NCI-H2081 (cell line): ENCODE measurements at places on chromosomes 1 and 21.

DNA sequence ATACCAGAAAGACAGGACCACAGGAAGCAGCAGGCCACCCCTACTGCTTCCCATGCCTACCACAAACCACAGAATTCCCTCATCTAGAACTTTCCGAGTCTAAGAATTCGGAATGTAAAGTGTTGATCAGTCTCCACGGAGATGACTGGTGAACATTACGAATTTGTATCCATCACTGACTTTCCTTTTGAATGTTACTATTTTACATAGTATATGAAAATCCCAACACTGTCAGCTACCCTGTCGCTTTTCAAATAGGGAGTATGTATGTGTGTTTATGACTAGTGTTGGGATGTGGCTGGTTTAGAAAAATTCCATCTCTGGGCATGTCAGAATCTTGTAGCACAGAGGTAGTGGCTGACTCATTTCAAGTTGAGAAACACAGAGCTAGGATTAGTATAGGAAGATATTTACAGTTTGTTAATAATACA, 118.2 kb downstream of the COQ8A start:
- no peak for DNase-seq

DNA sequence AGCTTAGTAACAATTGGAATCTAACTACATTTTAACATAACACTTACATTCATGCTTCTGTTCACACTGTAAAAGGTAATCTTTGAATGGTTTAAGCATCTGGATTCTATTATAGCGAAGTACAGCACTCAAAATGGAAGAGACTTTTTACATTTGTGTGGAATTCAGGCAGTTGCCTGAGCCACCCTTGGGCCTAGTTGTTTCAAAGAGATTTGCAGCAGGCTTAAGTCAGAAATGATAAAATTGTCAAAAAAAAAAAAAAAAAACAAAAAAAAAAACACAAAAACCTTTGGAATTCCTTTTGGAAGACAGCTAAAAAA, 199.9 kb downstream of the LYPLAL1 start:
- DNase-seq: no peak

GRCh38 chr1:116982319-116983004, 19.1 kb upstream of the CD101 start:
- DNase-seq: no peak

DNA sequence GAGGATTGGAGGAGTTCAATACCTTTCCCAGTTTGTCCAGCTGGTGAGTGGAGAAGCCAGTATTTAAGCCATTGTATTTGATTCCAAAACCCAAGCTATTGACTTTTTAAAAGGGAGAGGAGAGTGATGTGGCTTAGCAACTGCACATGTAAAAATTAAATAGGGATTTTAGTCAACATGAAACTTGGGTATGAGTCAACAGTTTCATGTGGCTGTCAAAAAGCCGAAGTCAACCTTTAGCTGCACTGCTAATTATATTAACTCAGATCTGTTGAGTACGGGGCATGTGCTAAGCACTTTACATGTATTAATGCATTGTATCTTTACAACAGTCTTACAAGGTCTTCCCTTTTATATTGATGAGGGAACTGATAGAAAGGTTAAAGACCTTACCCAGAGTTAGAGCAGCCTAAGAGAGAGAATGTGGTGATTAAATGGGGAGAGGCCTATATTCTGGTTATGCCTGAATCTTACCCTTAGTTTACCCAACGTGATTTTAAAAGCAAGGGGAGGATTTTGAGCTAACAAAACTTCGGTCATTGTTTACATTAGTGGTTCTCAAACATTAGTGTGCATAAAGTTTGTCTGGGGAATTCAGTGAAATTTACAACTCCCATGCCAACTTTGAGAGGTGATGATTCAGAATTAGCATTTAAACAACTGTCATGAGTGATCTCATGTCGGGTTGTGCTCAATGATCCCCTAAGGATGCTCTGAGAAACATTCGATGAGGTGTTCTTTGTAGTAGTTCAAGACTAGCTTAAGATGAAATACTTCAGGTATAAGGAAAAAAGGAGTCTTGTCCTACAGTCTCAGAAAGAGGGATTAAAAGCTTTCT, 6.9 kb upstream of the SLC35F3 start:
- no peak for DNase-seq

- no peak for DNase-seq
These were observed 8.9 kb upstream of the MUTYH start for GRCh38 chr1:45348966-45349677.

DNA sequence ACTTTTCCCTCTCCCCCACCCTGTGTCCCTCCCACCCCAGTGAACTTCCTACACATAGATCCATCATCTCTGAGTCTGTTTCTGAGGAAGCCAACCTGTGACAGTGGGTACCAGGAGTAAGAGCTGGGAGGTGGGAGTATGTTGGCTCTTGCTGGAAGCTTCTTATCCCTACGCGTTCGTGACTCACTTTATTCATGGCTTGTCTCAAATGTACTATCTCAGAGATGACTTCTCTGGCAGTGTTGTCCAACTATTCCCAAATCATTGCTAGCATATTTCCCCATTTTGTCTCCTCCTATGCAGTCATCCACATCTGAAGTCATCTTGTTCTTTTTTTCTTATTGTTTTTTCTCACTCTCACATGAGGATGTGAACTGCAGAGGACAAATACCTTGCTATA, 88.0 kb downstream of the HIVEP3 start:
- no peak for DNase-seq

DNA sequence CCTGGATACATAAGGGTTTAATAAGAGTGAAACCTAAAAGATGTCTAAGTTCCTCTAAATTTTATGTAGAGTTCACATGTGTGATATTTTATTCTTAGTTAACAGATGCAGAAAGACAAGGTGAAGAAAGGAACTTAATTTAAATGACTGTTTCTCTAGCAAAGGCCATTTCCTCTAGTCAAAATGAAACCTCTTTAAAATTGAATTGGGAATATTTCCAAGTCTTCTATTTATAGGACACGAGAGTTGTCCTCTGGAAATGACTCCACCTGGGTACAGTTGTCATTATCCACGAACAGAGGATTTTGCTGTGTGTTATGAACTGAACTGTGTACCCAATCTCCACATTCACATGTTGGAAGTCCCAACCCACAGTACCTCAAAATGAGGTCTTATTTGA, 64.5 kb upstream of the KCNK1 start:
- DNase-seq: peak; percentile 22

- DNase-seq: no peak
These were observed 87.1 kb upstream of the IPO9 start for GRCh38 chr1:201741763-201742342.

DNA sequence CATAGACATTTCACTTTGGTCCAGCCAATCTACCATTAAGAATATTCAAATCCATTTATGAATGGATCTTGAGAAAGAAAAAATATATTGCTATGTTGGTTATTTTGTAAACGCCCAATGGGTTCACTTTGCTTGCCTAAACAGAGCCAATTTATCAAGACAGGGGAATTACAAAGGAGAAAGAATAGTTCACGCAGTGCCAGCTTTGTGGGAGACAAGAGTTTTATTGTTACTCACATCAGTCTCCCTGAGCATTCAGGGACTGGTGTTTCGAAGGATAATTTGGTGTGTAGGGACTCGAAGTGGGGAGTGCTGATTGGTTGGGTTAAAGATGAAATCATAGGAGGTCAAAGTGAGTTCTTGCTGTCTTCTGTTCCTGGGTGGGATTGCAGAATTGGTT, 135.3 kb downstream of the GABPA start:
- no peak for DNase-seq

DNA sequence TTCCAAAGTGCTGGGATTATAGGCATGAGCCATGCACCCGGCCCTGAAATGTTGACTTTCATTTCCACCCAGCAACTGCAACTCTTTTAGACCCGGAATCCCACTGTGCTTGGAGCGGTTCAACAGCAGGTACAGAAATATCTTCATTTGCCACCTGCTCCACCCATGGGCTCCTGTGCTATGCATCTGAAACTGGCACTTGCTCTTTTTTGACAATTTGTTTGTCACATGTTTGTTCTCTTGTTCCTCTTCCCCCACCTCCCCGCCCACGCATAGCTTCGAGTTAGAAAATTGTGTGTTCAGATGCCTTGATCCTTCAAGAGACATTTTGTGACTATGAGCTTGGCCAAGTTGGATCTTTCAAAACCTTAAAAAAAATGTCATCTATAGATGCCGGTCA, 2.4 kb upstream of the IFNLR1 start:
- DNase-seq: no peak

- DNase-seq: no peak
These were observed 167.1 kb downstream of the LYPLAL1 start for GRCh38 chr1:219340796-219341195.

- DNase-seq: no peak
These were observed 273.8 kb downstream of the FAM72C start for GRCh38 chr1:143698016-143698415.

DNA sequence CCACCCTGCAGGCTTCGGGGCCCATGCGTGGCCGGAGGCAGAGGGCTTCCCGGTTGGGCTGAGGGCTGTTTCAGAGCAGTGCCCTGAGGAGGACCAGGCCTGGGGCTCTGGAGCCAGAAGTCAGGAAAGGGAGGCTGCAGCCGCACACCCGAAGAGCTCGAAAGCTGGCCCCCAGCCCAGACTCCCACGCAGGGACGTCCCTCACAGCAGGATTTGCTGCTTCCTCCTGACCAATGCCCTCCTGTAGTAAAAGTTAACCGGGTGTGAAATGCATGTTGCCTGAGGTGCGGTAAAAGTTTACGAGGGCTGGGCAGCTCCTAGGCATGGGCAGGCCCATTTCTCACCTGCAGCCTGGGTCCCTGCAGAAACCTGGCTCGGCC, 101.5 kb upstream of the ARHGEF16 start:
- no peak for DNase-seq

DNA sequence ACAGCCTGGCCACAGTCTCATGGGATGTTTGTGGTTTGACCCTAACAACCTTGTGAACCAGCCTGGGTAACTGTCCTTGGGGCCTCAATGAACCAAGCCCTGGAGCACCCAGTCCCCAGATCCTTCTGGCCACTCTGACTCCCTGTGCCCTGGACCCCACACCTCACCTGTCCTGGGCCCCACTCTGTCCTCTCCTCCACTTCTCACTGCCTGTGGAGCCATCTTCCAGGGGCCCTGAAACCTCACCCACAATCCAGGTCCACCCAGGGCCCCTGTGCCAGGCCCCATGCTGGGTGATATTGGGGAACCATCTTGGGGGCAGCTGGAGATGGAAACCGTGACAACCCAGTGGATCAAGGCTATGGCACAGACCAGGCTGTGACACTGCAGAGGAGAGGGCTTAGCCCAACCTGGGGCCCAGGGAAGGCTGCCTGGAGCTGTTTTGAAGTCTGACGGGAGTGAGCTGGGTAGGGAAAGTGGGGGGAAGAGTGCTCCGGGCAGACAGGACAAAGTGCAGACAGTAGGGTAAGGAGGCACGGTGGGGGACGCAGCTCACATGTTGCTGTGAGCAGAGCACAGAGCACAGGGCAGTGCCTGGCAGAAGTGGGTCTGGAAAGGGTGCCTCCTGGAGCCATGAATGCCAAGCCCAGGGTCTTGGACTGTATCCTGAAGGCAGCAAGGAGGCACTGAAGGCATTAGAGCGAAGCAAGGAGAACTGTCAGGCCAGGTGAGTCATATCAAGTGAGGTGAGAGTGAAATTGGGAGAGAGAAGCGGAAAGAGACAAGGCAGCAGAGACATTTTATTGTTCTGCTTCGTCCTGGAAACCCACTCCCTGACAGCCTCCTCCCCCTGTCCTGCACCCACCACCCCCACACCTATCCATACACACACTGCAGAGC, 12.1 kb upstream of the LRP8 start:
- no peak for DNase-seq

DNA sequence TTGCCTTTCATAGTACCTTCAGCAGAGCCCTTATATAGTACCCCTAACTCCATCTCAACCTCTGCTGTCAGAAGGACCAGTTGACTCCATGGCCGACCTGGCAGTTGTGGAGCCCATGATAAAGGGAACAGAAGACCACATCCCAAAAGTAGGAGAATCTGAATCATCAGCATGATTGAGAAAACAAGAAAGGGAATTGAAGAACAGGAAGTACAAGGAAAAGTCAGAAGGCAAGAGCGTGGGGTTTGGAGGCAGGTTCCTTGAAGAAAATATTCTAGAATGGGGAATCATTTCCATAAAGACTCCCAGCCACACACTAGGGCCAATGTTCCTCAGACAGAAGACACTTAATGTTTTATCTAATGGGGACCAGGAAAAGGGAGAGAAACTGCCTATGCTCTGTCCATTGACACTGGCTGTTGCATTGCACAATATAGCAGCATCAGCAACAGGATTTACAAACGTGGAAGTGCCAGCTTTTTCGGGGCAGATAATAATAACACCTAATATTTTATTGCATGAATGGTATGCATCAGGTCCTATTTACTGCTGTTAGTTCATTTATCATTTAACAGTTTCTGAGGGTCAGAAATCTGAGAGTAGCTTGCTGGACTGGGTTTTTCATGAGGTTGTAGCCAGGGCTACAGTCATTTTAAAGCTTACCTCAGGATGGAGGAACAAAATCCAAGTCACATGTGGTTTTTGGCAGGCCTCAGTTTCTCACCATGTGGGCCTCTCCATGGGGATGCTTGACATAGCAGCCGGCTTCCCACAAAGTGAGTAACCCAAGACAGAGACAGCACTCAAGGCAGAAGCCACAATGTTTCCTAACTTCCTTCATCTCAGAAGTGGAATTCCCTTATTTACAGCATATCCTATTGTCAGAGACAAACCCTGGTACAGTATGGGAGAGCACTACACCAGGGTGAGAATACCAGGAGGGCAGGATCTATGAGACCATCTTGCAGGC, 483.4 kb downstream of the PLPP3 start:
- DNase-seq: no peak

DNA sequence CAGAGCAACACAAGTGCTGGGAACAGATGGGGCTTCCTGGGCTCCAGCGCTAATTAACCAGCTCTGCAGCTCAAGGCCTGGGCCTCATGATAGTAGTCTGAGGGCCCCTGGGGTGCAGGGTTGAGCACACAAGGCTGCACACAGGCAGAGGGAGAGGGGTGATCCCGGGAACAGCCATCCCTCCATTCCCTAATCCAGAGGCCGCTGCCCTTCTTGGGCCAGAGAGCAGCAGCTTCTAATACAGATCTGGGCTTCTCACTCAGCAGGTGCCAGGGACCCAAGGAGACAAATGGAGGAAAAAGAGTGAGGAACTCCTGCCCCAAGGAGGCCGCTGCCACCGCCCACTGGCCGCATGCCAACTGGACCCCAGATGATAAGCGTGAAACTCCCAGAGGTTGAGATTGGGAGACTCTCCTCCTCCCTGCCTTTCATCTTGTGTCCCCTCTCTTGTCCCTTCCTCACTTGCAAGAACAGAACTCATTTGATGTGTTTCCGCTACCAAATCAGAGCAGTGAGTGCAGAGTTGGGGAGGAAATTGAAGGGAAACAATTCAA, 58.0 kb upstream of the IFNAR2 start:
- DNase-seq: no peak
